ENCODE measurements at places on chromosomes 12 and 14. TPM values are rescaled to one million over a fixed set of nuclear protein-coding genes. Genes with fewer than 3 reads are reported as not detected.

DNA sequence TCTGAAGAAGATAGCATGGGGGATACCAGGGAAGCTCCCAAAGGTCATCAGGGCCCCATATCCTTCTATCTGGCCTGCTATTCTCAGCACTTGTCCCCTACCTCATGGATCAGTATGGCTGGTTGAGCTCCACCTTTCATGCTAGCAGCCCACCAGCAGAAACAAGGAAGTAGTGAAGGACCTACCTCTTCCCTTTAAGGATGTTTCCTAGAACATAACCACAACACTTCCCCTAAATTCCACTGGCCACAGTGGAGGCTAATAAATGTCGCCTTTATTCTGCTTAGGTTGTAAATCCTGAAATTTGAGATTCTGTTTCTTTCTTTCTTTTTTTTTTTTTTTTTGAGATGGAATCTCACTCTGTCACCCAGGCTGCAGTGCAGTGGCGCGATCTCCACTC is 128.6 kb upstream of the PARP11 start:
- DNase-seq: no peak

DNA sequence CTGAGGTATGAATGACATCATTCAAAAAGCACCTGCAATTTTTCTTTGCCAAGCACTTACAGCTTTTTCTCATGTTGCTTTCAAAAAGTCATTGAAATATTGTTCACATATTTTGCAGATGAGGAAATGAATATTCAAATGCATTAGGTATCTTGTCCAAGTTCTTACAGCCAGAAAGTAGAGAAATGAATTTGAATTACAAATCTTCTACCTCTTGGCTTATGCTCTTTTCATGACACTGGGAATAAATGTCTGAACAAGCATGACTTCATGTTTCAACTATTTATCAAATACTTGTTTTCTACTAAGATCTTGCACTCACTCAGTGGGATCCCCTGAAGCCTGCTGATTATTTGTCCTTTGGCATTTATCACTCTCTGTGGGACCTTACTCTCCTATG is 267.2 kb upstream of the BTG1 start:
- no peak for DNase-seq

DNA sequence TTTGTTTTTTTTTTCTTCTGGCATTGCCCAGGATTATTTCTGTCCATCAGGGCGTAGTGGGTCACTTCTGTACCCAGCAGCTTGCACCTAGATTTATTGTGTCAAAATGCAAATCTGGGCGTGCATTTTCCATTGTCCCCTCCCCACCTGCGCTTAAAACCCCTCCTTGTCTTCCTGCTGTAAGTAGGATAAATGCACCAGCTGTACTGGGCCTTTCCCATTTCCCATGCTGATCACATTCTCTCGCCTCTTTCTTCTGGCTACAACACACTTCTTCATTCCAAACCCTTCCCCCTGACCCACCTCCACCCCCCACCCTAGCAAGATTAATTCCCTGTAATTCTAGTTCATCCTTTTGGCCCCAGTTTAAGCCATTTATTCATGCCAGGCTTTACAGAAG is 128.0 kb downstream of the ETV6 start:
- no peak for DNase-seq

GRCh38 chr12:22856178-22856577 is 231.2 kb downstream of the ETNK1 start:
- no peak for DNase-seq

DNA sequence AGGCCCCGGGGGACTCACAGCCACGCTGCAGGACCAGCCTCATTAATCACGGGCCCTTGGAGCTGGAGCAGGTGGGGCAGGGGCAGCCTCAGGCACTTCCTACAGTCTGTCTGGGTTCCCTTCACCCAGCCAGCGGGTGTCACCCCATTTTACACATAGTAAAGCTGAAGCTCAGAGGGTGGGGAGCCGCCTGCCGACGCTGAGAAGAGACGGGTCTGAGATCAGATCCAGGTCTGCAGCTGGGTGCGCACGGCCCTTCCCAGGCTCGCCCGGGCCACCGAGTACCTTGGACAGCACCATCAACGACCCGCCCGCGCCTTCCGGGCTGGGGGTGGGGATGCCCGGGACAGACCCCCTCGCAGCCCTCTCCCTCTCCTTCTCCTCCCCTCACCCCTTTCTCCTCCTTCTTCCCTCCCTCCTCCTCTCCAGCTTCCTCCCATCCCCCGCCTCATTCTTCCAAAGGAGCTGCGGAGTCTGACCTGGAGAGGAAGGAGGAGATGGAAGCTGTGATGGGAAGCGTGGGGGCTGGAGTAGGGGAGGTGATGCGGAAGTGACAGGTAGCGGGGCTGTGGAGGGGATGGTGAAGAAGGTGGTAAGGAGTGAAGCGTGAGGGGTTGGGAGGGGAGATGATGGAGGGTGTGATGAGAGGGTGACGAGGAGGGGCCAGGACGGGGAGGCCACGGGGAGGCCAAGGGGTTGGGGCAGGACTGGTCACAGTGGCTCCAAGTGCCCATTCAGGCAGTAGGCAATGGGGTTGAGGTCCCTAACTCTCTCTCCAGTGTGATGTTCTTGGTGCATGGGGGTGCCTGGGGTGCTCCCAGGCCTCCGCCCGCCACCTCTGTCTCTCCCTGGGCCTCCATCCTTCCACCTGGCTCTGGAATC is 8.8 kb downstream of the DTX1 start:
- DNase-seq: no peak

DNA sequence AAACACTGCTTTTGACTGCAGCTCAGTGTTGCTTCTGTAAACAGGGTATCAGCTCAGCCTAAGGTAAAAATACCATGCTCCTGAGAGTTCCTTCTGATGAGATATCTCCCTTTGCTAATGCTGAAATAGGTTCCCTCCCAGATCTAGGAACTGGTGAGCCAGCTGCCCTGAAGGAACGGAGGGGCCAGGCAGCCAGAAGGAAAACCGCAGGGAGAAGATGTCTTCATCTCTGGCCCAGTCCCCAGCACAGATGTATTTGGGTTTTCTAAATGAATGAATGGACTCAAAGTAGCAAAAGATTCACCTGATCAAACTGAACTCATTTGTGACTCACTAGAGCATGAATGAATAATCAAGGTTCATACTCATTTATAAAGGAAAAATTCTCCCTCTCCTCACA is 247.8 kb downstream of the MSRB3 start:
- no peak for DNase-seq

DNA sequence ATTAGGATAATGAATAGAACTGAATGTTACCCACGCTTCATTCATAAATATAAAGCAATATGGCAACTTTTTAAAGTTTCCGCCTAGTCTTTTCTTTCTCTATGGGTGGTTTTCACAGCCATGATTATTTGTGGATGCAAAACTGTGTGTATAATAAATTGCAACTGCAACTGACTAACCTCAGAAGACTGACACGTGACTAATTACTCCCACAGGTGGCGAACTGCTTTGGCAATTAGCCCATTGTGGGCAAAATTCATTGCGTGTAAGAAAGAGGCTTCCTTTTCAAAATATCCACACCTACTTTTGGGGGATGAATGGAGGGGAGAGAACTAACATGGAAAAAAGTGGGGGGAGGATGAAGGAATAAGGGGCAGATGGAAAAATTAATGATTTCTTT is 79.0 kb downstream of the SLC25A21 start:
- DNase-seq: no peak

GRCh38 chr12:48750769-48751356 is 34.4 kb upstream of the CCNT1 start:
- DNase-seq: no peak

GRCh38 chr12:105030820-105031807 is 45.0 kb downstream of the NOPCHAP1 start:
- DNase-seq: no peak

MYF6 gene
- not detected for total RNA-seq

HDAC7 gene
- total RNA-seq: 48.2 TPM

TPPP2 gene
- not detected for total RNA-seq

BICDL1 gene
- 2.2 TPM for total RNA-seq
